ENCODE measurements at places on chromosomes 6 and 20.

DNA sequence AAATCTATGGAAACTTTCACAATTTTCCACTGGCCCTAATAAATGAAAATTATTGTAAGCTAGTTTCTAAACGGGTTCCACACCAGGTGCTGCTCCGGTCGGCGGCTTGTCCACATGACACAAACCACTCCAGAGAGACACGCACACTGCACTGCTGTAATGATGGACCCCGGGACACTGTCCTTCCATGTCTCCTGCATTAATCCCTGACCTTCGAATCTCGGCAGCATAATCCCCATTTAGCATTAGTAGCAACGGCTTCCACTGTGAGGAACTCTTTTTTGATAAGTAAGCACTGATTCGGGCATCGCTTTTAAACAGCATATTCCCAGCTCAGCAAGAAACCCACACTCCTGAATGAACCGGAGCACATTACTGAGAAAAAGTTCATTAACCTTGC, 43.5 kb downstream of the INSM1 start:
- no peak for DNase-seq

DNA sequence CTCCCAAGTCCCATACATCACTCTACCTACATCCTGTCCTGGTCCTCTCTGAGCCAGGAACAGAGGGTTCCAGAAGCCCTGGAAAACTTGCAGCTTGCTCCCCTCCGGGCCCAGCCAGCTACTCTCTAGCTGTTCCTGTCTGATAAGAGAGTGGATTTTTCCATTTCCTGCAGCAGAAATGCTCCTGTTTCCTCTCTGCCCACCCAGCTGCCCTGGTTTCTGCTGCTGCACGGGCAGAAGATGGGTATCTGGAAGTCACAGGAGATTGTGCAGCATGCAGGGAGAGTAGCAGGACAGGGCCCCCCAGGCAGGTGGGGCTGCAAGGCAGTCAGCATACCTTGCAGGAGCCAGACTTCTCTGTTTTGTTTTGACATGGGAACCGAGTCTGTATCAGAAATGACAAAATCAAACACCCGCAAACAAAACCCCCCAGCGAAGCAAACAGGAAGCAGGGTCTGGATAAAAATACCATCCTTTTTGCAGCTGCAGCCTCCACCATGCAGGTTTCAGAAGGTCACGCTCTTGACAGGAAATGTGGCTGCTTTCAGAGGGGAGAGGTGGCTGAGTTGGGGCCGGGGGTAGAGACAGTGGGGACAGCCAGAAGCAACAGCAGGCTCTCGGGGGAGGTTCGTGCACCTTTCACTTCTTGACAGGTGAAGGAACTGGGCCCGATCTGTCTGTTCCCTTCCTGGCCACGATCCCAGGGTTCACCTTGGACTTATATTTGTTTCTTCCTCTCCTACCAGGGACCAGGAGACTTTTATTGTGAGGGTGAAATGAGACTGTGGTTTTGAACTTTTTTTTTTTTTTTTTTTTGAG, 50.8 kb upstream of the FAM83D start:
- no peak for DNase-seq

DNA sequence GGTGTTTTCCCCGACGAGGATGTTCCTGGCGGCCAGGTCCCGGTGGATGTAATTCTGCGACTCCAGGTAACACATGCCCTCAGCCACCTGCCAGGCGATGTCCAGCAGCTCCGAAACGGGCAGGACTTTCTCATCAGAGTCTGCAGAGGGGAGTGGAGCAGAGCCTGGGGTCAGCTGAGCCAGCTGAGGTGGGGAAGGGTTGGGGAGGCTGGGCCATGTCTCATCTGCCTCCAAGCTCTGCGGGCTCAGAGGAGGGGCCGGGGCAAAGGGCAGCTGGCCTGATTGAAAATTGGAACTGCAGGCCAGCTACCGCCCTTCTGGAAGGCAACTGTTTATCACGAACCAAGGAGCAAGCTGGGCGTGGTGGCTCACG, 6.4 kb downstream of the PTK6 start:
- DNase-seq, result no peak

DNA sequence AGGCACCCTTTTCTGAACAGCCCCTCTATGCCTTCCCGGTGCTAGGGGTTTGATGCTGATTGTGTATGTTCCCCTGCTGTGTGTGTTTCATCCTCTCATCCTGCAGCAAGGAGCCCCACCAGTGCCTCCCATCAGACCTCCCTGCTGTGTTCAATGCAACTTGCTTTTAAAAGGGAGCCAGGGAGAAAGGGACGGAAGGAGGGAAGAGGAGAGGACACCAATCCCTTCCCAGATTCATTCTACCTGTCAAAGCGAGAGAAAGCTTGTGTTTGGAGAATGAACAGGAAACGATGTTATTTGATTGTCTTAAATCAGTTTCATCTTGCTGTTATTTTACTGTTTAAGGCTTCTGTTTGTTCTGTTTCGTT, 259.2 kb downstream of the ADGB start:
- no peak for DNase-seq

GRCh38 chr6:41560431-41561192, 14.4 kb downstream of the FOXP4 start:
- peak; percentile 61 for DNase-seq

DNA sequence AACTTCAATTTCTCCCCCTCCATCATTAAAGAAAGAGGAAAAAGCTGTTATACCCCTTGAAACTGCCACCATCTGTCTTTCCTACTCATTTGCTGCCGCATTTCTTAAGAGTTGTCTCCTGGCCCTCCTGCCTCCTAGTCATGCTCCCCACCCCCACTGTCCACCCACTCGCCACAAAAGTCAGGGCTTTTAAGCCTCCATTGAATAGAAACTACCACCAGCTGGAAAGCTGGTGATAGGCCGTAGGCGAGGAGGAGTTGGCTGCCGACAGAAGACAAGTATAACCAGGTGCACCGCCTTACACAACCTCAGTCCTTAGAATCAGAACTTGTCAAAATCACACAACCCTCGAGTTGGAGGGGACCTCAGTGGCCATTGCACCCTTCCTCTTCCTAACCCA, 67.6 kb downstream of the B3GAT2 start:
- DNase-seq, result no peak

DNA sequence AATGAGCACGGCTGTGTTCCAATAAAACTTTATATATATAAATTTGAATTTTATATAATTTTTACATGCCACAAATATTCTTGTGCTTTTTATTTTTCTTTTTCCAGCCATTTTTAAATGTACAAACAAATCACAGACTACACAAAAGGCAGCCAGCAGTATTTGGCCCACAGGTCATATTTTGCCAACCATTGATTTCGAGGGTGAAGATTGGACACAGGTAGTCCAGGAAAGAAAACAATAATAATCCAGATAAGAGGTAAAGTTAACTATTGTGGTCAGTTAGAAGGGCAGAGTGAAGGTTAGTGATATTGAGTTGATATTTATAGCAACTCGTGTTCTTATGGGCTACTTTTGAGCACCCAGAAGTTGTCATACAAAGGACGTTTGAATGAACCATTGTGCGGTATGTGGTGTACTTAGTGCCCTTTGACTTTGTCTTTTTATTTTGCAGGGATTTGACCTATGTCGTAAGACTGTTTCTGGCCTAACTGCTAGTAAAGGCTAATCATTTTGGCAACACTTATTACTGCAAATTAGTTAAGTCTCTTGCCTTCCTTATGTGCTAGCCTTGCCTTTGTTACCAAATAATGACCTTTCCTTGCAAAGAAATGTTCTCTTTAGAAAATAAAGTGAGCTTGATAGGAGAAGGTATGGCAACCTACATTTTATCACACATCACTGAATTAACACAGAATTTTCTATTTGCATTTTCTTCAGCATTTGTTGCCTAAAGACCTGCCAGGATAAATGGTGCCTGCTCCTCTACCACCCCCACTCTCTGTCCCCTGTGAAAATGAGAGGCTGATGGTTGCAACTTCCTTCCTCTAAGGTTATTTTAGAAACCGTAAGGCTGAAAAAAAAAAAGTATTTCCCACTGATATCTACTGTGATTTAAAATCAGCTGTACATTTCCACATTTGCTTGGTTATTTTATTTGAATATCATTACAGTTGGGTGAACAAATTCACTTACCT, 493.9 kb upstream of the SOX4 start:
- no peak for DNase-seq

GRCh38 chr20:59566631-59567524, 37.5 kb upstream of the PHACTR3 start:
- DNase-seq, result no peak

DNA sequence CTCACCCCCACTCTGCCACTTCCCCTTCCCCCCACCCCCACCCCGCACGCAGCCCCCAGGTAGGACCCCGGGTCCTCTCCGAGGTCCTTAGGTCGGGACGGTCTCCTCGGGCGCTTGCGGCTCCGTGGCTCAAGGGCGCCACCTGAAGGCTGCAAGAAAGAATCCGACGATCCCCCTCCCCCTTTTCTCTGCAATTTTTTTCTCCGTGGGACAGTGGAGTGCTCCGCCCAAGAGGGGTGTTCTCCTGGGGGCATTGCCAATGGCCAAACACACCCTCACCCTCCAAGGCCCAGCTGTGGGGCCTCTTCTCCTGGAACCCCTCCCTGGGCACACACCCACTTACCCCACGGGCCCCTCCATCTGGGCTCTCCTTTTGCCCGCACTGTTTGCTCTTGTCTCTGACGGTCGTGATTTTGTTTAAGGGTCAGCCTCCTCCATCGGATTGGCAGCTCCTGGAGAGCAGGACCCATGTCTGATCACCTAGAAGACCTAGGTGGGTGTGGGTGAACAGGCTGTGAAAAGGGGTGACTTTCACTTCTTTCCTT, 1.1 kb upstream of the TMEM74B start:
- DNase-seq, result peak; percentile 9

DNA sequence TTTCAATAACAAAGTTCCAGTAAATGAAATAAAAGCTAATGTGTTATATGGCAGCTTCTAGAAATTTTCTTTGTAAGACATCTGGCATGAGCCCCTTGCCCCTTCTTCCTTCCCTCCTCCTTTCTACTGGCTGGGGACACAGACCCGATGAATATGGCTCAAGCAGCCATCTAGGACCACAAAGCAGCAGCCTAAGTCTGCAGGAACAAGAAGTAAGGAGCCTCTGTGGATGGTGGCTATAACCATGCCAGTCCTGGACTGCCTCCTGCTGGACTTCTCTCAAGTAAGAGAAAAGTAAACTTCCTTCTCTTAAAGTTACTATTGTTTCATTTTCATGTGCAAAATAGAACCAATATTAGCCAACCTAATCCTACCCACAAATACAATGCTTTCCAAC, 114.9 kb upstream of the DST start:
- DNase-seq, result no peak

- no peak for DNase-seq
These were observed 142.5 kb downstream of the PREX1 start for GRCh38 chr20:48685300-48685699.

DNA sequence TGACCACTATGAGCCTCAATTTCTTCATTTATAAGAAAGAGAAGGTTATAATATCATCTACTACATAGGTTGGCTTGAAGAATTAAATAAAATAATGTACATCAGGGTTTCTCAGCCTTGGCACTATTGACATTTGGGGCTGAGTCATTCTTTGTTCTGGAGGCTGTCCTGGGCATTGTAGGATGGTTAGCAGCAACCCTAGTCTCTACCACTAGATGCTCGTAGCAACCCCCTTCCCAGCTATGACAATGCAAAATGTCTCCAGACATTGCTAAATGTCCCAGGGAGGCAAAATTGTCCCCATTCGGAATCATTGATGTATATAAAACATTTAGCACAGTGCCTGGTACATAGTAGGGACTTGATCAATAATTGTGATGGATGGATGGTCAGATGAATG, 152.1 kb downstream of the KHDC1L start:
- no peak for DNase-seq

DNA sequence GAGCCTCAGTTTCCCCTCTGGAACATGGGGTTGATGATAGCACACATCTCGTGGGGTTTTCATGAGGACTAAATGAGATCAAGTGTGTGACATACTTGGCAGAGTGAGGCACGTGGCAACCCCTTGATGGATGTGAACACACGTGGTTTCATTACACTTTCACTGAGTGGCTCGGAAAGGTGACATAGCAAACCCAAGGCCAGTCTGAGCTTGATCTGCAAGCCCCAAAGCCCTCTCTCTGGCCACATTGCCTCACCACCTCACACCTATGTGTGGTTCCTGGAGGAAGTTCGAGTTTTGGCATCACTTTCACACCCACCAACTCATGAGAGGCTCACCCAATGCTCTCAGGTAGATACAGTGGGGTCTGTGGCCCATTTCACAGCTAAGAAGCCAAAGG, 60.0 kb downstream of the CPNE5 start:
- no peak for DNase-seq

GRCh38 chr20:5393218-5393870, 76.6 kb upstream of the PROKR2 start:
- no peak for DNase-seq

DNA sequence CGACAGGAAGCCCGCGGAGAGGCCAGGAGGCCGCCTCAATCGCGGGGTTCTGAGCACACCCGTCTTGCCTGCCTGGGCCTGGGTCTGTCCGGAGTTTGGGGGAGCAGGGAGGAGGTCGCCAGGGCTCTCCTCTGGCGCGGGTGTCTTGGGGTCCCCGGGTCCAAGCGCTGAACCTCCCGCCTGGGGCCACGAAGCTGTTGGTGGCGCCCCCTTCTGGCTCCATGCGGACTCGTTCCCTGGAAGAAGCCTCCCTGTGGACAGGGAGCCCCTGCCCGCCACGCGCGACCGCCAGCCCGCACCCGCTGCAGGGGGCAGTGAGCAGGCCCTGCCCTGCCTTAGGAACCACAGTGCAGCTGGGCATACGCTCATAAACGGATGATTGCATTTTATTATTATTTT, 44.7 kb downstream of the MCUR1 start:
- DNase-seq, result no peak

GRCh38 chr20:49669601-49670189, 44.0 kb downstream of the B4GALT5 start:
- no peak for DNase-seq

- no peak for DNase-seq
These were observed 48.3 kb downstream of the OGFRL1 start for GRCh38 chr6:71336901-71337300.

- no peak for DNase-seq
These were observed 19.6 kb downstream of the CYB5R4 start for GRCh38 chr6:83878902-83879644.

DNA sequence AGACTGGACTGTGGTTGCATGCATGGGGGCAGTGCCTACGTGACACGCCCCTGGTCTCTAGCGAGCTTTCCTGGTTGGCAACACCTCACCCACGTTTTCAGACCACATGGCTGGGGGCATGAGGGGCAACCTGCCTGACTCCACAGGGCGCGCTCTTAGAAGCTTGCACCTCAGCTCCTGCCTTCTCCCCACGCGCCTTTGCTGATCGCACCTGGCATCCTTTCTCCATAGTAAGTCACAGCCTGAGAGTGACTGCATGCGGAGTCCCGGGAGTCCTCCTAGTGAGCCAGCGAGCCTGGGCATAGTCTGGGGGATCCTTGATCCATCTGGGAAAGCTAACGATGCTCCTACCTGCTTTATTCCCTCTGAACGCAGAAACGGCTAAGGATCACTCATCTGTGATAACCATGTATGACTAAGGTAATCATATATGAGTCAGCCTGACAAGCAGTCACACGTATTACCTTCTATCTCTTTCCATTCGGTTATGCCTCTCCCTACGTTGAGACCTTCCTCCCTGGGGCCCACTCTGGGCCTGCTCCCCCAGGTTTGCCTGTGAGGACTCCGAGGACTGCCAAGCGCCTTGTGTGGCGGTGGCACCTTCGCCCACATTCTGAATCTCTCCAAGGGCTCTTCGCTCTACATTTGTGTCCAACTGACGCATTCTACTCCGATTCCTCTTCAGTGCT, 4.5 kb downstream of the TCFL5 start:
- DNase-seq, result no peak

Data from activated T-cell treated with anti-CD3 and anti-CD28 coated beads for 4 hours (primary cell).